Stimulated activated CD4-positive, alpha-beta T cell treated with anti-CD3 and anti-CD28 coated beads, Interleukin-15, amount 100 ng/mL, for 24 hours (primary cell): ENCODE measurements at places on chromosomes 6 and 20.
A peak's percentile ranks its signal among the peaks of the same experiment; 100 is the strongest.

DNA sequence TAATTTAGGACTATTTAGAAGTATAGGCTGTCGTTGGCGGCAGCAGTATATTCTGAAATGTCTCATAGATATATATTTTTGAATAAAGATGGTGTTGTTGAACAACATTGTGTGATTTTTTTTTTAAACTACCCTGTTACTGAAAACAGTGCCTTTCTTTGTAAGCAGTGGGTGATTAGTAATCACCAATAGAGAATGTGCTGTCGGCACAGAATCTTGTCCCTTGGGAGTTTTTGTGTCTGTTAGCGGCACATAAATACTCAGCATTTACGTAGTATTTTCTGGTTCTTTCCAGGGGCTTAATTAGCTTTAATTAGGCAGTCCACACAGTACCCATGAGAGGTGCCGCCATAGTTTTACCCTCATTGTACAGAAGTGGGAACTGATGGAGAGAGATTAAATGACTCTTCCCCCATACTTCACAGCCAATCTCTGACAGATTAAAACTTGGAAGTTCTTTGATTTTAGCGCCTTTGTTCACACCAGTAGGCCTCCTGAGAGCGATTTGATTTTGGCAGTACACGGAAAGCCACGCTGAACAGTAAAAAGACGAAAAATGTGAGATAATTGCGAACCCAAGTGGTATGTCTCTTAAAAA lies 58.8 kb downstream of the RPRD1B start:
- no peak for DNase-seq

DNA sequence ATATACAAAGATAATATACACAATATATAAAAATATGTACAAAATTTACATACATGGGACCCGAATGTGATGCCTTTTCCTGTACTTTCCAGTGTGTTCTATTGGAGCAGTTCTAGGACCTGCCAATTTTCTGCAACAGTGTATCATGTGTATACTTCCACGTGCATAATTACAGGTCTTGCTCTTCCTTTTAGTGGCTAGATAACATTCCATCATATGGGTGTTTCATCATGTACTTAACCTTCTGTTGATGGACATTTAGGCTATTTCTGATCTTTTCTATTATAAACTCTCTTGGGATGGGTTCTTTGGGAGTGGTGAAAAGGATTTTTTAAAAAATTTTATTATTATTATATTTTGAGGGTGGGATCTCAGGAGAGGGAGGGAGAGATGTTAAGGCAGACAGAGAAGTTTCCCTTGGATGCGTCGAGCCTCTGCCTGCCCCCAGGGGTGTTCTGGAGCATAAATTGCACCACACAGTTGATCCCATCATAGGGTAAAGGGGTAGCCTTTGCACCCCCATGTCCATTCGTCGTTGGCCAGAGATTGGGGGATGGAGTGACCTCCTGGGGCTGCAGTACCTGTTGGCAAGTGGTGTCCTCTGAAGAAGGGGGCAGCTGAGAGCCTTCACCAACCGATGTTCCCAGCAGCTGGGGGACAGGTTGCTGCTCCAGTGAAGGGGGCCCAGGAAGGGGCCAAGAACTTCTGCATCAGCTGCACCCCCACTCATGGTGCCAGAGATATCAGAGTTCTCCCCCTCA lies 110.3 kb downstream of the TOX2 start:
- DNase-seq = no peak

- DNase-seq = no peak
These were observed 13.1 kb downstream of the RIOK1 start for GRCh38 chr6:7402716-7403115.

DNA sequence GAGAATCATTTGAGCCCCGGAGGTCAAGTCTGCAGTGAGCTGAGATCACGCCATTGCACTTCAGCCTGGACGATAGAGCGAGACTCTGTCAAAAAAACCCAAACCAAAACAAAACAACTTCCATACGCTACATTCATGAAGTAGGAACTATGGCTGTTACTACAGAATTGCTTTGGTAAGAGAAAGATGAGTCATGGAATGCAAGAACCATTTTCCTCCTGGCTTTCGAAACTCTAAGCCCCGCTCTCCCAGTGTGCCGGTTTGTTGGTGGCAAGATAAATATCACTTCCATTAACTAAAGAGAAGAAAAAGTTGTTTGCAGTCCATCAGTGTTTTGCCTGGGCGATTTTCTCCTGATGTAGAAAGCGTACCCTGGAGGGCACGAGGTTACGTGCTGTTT lies 61.3 kb downstream of the ZDHHC14 start:
- DNase-seq = no peak

DNA sequence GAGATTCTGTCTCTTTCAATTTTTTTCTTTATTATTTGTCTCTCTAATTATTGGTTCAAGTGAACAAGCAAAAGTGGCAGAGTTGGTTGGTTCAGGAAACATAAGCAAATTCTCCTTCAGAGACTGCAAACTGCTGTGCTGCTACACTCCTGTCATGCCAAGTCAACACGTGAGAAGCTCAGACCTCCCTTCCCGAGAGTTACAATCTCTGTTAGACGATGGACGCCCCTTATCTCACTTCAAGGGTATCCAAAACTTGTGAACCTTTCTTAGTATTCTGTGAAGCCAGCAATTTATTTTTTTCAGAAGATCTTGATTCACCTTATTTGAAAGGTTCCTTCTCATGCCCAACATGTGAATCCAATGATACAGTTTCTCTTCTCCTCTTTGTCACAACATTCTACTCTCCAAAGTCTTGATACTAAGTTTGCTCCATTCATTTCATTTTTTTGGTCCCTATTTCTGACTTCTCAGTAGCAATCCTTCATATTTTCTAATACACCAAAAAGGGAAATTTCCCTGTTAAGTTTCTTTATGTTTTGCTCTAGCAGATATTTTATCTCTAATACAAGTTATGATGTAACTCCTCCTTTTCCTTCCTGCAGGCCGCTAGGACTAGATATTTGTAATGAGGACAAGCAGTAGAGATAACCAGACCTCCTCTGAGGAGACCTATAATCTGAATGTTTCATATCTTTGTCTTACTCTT lies 448.8 kb upstream of the CITED2 start:
- no peak for DNase-seq

DNA sequence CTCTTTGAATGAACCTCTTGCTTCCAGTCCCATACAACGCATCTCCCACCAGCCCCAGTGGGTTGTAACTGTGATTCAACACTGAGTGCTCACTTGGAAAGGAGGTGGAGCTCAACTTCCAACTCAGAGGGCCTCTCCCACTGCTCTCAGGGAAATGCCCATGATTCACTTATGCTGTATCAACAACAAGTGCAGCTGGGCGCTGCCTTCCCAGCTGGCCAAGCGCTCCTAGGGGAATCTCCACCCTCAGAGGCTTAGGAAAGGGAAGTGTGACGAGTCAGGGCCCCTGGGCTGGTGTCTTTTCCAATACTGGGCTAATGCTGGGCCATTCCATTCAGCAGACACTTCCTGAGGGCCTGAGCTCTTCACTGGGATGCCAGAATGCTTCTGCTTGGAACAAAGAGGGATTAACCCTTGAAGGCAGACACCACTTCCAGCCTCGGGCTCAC lies 8.1 kb upstream of the OCSTAMP start:
- peak; percentile 67 for DNase-seq

- DNase-seq = peak; percentile 49
These were observed at the start of gene ATXN1 for GRCh38 chr6:16760516-16761470. TSS of gene ATXN1 (minus strand) at chr6:16761460.

- DNase-seq = no peak
These were observed 5.9 kb downstream of the DEFB118 start for GRCh38 chr20:31374346-31374745.

GRCh38 chr20:57298457-57298856 lies 31.1 kb upstream of the SPO11 start:
- no peak for DNase-seq

DNA sequence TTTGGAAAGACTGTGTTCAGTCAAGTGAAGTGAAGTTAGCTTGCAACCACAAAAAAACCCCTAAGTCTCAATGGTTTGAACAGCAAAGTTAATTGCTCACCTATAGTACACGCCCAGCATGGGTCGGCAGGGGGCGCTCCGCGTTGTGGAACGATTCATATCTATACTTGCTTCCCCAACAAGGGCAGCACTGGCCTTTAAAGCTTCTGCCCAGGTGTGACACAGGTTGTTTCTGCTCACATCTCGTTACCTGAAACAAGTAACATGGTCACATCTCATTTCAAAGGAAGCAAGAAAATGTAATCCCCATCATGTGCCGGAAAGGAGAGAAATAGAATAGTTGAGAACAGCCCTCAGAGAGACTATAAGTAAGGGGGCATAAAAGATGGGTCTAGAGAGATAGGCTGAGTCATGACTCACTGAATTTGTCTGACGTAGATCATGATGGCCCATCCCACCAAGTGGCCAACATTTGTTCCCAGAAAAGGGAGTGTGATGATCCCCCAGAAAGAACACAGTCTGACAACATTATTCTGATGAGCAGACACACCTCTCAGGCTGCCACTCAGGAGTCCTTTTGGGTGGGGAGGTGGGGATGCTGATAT lies 29.0 kb downstream of the HNF4A start:
- peak; percentile 90 for DNase-seq

DNA sequence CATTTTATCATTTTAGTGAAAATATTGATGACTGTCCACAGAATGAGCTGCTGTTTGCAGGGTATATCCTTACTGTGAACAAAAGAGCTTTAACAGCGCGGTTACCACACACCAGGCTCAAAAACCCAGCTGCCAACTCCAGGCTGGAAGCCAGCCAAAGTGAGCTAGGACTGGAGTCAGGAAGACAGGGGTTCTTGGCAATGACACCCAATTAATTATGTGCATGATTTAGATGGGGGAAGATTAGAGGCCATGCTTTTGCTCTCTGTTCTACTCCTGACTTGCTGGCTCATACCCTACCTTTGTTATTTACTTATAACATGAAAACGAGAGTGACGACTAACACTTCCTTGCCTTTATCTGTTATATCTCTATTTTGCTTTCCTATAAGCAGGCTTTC lies 128.9 kb upstream of the SHLD1 start:
- no peak for DNase-seq

DNA sequence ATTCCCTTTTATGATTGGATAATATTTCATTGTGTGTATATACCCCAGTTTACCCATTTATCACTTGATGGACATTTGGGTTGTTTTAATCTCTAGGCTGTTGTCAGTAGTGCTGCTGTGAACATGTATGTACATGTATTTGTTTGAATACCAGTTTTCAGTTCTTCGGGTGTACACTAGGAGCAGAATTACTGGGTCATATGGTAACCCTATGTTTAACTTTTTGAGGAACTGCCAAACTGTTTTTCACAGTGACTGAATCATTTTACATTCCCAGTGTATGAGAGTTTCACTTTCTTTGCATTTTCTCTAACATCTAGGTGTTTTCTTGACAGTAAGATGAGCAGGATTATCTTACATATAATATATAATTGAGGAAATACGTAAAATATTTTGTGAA lies 44.7 kb upstream of the ADIG start:
- DNase-seq = no peak
